ENCODE measurements at places on chromosomes 5 and 9.

DNA sequence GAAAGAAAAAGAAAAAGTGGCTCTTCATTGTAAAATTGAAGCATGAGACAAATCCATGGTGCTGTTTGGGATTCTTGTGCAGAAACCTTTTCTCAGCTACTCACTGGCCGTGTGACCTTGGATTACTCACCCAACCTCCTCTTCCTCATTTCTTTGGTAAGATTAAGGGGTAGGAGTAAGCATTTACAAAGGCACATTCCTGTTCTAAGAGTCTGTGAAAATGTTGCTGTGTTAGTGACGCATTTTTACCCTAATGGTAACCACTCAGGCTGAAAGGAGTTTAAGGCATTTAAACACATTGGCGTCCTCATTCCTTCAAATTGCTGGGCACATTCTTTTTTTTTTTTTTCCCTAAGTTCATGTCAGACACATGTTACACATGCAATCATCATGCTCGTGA lies 4.3 kb downstream of the RAI14 start:
- DNase-seq = no peak

DNA sequence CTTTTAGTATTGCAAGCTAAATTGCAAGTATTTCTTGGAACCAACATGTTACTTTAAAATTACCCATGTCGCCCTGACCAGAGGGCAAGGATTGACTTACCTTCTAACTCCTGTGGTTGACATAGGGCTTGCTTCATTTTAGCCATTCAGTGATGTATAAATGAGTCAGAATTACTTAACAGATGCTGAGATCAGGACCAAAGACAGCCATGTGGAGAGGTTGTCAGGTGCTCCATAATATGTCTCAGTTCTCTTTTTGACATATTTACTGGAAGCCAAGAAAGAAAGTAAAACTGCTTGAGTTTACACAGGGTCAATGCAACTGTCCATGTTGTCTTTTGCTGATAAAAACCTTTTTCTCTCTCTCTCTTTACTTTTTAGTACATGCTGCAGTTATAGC lies 33.2 kb downstream of the F2RL2 start:
- DNase-seq = no peak

GRCh38 chr5:5437227-5438172 lies 15.0 kb downstream of the ICE1 start:
- DNase-seq = no peak

DNA sequence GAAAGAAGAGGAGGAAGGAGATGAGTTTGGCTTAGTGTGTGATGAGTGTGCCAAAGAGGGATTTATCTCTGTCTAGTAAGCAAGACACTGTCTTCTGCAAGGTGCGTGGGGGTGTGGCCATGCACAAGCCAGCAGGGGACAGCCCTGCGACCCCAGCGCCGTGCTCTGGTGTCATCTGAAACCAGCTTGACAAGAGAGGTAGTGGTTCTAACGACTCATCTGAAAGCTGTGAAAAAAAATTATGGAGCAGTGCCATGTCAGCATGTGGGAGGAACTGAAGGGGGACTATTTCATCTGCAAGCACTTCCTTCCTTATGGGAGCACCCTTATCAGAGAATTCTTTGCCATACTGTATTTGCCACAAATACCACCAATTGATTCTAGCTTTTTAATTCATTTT lies 398.6 kb downstream of the PSAT1 start:
- DNase-seq = peak; percentile 61

DNA sequence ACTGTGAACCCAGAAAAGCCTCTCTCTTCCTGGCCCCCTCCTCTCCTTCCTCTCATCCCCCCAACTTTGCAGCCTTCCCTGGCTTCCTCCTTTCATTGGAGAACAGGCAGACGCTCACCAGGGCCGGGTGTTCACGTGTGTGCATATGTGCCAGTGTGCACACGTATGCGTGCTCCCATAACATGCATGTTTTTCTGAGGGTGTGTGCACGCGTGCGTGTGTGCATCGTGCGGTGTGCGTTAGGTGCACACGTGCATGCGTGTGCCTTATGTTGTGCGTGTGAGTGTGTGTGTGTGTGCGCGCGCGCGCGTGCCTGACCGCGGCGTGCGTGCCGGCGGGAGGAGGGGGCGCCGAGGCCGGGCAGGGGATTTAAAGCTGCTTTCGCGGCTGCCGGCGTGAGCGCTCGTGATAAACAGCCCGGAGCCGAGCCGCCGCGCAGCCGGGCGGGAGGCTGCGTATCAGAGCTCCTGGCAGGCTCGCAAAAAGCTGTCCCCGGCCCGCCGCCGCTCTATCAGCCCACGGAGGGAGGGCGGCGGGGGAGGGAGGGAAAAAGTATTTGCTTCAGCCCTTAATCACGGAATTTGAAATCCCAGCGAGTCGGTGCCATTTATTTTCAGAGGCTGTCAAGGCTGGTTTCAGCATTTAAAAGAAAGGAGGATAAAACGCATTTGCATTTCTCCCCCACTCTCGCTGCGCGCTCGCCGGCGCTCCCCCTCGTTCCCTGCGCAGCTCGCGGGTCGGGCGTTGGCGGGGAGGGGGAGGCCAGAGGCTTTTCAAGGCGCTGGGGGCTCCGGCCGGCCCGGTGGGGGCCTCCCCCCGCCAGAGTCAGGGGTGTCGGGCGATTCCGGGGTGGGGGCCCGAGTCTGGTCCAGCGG lies 183.9 kb downstream of the C9orf50 start:
- DNase-seq = no peak

- no peak for DNase-seq
Measured at GRCh38 chr9:13860946-13861640, 452.8 kb downstream of the NFIB start.

DNA sequence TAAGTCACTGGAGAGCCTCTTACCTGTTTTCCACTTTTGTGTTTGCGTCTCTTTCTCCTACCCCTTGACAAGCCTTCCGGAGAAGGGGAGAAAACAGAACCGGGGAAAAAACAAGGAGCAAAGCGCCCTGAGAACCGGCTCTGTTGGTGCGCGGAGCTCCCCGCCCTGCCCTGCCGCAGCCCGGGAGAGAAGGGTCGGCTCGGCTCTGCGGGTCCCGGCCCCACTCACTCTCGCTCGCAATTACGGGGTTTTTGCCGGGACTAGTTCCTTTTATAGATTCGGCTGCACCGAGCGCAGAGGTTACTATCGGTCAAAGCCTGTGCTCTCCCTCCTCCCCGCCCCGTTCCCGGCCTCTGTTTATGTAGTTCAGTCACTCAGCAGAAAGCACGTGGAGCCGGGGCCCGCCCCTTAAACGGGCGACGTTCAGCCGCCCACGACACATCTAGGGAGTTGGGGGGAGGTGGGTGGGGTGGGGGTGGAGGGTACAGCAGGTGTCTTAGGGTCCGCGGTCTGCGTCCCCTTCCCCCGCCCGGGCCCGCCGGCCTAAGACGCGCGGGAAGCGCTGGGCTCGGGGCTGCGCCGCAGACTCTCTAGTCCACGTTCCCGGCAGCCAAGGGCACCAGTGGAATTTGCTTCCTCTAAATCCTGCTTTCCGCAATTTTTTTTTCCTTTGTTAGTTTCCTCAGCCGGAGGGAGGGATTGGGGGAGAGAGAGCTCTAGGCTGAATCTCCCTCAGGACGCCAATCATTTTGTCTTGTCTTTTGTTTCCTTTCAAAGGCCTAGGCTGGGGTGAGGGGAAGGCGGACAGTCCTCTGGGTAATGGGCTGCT lies at the start of gene ABCA1:
Gene ABCA1 (minus strand): TSS at position 244 of the 829 bp plus-strand sequence. CDS start 24,476 bp downstream, outside the sequence.
- no peak for DNase-seq

GRCh38 chr9:126162611-126163381 lies 163.8 kb upstream of the MVB12B start:
- no peak for DNase-seq

- DNase-seq = no peak
Measured at GRCh38 chr9:131865446-131866195, 125.7 kb upstream of the RAPGEF1 start.

All from NCI-H1436 treated with DMSO at 0.1 percent for 48 hours (cell line).